ENCODE measurements at places on chromosomes 1 and 21.

DNA sequence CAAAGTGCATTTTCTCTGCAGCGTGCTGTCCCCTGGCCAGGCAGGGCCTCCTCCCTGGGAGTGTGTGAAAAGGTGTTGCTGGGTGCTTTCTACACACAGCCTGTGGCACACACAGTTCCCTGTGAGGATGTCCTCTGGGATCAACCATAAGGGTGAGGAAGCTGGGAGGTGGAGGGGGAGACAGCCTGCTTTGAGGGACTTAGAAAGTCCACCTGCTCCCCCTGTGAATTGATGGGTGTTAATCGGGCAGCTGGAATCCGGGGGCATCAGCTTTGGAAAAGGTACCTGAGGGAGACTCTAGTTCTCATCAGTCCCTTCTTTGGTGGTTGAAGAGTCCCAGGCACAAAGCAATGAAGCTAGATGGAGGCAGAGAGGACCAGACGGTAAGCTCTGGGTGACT, 35.8 kb downstream of the LHX4 start:
- no peak for DNase-seq

GRCh38 chr1:20724364-20725188, 6.8 kb upstream of the KIF17 start:
- DNase-seq: no peak

DNA sequence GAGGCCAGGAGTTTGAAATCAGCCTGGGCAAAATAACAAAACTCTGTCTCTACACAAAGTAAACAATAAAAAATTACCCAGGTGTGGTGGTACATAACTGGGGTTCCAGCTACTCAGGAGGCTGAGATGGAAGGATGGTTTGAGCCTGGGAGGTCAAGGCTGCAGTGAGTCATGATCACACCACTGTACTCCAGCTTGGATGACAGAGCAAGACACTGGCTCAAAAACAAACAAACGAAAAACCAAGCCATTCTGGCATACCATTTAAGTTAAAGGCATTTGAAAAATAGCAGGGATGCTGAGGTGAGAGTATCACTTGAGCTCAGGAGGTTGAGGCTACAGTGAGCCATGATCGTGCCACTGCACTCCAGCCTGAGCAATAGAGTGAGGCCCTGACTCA, 5.3 kb upstream of the ALDH9A1 start:
- no peak for DNase-seq

- DNase-seq: no peak
Observed at GRCh38 chr1:86362807-86363206, 33.3 kb downstream of the ODF2L start.

- no peak for DNase-seq
Observed at GRCh38 chr1:101291562-101292380, 55.0 kb downstream of the S1PR1 start.

- no peak for DNase-seq
Observed at GRCh38 chr21:14995226-14995625, 69.6 kb downstream of the NRIP1 start.

- DNase-seq: no peak
Observed at GRCh38 chr21:36466061-36466511, 13.8 kb downstream of the CLDN14 start.

- no peak for DNase-seq
Observed at GRCh38 chr1:71908871-71909390, 373.4 kb downstream of the NEGR1 start.

- no peak for DNase-seq
Observed at GRCh38 chr1:228669242-228669585, 66.1 kb upstream of the RHOU start.

DNA sequence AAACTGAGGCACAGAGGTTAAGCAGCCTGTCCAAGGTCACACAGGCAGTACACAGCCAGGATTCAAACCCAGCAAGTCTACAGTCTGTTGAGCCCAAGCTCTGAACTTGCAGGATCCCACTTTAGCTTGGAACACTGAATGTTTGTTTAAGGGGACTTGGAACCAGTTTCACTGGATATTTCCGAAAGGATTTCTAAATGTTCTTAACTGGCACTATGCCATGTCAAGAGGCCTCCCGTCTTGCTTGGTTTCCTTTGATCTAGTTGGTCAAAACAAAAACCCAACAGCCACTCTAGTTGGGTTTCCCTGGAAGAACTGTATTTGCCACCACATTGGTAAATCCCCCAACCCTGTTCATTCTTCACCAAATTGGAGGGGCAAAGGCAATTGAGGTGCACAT, 317.6 kb upstream of the KAZN start:
- no peak for DNase-seq

DNA sequence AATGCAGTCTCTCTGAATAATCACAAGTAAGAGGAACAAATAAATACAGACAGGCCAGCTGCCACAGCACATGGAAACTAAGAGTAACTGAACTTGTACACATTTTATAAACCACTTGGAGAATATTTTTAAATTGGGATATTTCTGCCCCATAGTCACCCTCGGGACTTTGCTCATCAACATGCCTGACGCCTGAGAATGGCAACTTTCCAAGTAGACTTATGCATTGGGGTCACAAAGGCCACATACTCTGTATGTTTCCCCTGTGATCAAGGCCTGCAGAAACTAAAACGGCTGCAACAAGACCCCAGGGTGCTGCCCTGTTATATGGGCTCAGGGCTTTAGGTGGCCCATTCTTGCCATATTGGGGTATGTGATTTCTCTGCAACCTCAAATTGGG, 38.3 kb upstream of the GJA5 start:
- DNase-seq: no peak

DNA sequence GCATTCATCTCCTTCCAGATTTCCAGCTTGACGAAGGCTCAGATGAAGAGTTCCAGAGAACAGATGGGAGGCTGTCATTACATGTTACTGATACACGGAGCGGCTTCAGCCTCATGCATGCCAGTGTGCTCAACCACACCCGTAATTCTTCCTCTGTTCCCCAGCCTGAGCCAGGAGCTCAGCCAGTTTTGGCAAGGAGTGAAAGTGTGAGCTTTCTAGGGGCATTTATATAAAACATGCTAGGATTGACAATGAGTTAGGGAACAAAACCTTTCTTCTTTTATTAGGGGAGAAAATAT, 290.4 kb upstream of the PLXNA2 start:
- no peak for DNase-seq

Data from stimulated activated CD8-positive, alpha-beta memory T cell treated with anti-CD3 and anti-CD28 coated beads, Interleukin-7, amount 100 ng/mL, for 1 hour (primary cell).